ENCODE measurements at places on chromosomes 4 and X.

- DNase-seq: no peak
Measured at GRCh38 chrX:40007756-40008705, 89.7 kb downstream of the BCOR start.

DNA sequence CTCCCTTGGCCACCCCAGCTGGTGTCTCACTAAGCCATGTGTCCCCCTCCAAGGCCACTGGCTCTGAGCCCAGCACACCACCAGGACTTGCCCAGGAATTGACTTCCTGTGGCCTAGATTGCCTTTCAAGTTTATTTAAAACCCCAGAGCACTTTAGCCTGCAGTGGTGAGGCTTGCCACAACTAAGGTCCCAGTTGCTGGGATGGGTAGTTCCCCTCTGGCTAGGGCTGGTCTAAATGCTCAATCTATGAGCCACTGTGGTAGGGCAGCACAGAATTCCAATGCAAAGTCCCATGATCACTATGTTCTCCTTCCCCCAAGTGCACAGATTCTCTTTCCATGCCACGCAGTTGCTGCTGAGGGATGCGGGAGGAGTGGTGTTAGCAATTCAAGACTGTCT is 61.1 kb upstream of the HCCS start:
- DNase-seq: no peak

DNA sequence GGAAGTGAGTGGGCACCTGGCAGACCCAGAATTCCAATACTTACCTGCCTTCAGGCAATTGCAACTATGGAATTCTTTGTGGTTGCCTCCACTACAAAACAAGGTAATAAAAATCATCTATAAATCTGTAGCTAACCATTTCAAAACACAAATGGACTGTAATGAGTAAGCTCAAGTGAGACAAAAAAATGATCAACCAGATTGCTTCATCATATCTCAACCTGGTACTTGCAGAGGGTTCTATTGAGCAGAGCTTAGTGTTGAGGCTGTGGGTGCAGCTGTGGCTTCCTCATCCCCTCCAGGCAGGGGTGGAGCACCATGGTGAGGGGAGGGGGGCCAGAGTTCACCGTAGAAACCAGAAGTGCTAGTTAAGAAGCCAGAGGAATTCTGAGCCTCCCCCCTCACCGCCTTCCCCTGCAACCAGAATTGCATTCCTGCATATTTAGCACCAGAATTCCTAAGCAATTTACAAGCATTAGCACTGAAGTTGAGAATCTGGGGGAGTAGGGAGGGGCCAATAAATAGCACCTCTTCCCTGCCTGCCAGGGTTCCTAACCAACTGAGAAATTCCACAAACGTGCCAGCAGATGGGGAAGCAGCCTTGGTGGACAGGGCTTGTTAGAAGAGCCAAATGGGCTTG is 11.5 kb downstream of the CTAG1A start:
- DNase-seq: no peak

GRCh38 chrX:26613956-26614355 is 398.0 kb downstream of the MAGEB5 start:
- DNase-seq: no peak

GRCh38 chr4:35066406-35066805 is 1177.9 kb downstream of the ARAP2 start:
- no peak for DNase-seq

GRCh38 chr4:169485086-169485485 is 127.3 kb downstream of the NEK1 start:
- no peak for DNase-seq

GRCh38 chr4:475962-476361 is 23.0 kb downstream of the ZNF721 start:
- DNase-seq: no peak

Data from NCI-H82 (cell line).